ENCODE measurements at places on chromosomes 12 and 14.

- DNase-seq, result no peak
These were observed 151.9 kb downstream of the ACSS3 start for GRCh38 chr12:81229759-81230158.

- no peak for DNase-seq
These were observed 111.4 kb downstream of the CRACR2A start for GRCh38 chr12:3641428-3642018.

DNA sequence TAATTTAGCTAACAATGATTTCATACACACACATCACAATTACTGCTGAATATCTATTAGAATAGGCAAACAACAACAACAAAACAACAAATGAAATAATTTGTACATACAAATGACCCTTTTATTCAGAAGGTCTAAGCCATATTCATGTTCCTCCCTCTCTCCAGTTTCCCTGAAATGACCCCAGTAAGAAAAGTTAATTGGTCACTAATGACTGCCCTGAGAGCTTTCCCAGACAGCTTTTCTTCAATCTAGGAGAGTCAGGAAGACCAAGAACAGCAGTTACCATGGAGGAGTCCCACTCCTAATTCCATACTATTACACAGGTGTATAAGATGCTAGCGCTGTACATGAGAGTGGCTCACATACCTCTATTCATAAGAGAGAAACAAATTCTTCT, 121.2 kb upstream of the GRIP1 start:
- DNase-seq, result no peak

DNA sequence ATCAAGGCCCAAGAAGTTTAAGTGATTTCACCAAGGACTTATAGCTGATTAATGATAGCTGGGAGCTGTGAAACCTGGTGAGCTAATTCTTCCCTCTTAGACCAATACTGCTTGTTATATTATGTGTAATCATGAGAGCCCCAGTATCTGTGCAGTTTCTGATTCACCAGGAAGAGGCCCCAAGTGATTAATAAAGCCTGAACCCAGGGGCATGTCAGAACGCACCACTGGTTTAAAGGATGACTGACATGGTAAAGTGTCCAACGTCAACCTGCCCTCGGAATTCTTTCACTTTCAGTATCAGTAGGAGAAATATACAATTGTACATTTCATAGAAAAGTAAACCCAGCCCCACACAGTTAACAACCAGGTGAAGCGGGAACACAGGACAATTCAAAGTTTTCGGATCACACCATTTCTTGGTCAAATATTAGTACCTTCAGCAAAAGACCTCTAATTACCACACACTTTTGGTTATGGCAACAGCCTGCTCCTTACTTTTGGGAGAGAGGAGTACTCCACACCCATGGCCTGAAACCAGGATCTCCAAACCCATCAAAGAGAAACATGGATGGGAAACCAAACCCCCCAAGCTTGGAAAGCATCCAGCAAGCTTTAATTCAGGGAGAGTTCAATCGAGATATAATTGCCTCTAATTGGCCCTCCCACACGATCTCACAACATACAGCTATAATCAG, 28.5 kb downstream of the TMCC3 start:
- DNase-seq, result no peak

DNA sequence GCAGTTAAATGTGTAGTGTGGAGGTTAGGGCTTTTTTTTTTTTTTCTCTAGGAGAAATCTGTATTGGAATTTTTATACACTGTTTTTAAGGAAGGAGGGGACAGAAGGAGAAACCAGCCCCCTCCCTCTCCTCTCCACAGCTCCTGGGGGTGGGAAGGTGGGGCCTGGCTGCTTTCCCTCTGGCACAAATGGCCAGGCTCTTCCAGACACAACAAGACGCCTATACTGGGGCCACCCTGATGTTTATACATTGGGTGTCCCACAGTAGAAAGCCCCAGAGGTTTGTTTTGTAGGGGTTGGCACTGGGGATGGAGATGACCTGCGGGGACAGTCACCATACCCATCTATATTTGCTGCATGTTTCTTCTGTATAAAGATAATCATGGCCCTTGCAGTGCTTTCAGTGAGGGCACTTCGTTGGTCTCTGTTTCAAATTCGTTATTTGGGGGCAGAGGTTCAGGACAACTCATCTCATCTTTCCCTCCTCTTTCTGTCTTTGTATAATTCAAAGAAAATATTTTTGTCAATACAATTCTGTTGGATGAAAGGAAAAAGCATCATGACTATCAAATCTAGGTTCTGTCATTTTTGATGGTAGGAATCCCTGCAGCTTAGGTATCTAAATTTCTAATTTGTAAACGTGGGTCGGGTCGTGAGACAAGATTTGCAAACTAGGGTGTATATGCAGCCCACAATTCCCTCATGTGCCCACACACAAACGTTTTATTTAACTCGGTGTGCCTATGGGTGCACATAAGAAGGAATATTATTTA, 2.3 kb upstream of the HOTAIR start:
- no peak for DNase-seq

DNA sequence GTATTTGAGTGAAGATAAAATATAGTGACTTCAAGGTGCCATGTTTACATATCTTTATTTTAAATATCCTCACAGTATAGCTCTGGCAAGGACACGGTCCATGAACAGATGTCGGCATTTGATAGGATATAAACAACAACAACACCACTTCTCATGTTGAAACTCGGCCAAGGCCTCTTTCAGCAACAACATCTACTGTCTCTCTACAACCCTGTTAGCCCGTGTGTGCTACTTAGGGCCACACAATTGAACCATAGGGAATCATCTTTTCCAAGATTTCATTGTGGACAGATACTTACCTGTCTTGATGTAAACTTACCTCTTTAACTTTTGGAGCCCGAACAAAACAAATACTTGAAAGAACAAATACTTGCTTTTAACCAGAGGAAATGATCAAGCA, 168.7 kb upstream of the SSTR1 start:
- no peak for DNase-seq

DNA sequence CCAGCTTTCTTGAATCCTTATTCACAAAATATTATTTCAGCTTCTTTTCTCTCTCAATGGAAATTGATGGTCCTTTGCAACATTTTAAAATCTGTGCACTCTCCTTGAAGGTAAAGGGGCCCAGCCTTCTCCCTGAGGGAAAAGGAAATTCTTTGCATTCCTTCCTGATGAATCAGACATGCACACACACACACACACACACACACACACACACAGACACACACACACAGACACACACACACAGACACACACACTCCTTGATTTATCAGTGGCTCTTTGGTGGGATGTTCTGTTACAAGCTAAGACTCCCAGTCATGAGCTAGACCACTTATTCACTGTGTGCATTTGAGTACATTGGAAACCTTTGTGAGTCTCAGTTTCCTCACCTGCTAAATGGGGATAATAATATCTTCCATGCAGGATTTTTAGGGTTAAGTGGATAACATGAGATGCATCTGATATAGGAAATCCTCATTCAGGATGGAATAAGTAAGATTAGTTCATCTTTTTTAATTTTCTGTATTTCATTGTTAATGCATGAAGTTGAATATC, 45.1 kb upstream of the HMGA2 start:
- DNase-seq, result no peak

GRCh38 chr12:95733141-95733825, 57.3 kb downstream of the NTN4 start:
- DNase-seq, result no peak

DNA sequence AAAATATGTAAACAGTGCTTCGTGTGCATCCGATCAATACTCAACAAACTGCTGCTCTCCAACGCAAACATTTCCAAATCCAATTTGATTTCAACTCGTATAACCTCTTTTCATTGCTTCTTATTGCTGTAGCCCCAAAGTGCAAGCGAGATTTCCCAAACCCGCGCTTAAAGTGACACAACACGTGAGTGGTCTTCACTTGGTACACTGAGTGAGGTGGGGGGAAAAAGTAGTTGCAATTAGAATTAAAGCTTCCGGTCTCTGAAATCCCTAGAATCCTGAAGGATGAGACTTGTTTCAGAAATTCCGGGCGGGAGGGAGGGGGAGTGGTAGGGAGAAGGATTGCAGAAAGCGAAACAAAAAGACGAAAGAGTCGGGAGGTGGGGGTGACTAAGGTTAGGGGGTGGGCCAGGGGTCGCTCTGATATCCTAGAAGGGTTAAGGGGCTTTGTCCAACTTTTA, 387.5 kb downstream of the BCAT1 start:
- no peak for DNase-seq

DNA sequence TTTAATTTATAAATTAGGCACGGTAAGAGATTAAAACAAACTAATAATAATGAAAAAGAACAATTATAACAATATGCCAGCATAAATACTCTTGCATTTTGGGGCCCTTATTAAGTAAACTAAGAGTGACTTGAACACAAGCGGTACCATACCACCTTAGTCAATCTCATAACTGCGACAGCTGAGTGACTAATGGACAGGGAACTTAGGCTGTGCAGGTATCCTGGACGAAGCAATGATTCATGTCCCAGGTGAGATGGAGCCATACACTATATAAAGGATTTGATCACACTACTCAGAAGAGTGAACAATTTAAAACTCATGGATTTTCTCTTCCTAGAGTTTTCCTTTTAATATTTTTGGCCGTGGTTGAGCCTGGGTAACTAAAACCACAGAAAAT, 4.3 kb downstream of the KLRC4 start:
- DNase-seq, result no peak

DNA sequence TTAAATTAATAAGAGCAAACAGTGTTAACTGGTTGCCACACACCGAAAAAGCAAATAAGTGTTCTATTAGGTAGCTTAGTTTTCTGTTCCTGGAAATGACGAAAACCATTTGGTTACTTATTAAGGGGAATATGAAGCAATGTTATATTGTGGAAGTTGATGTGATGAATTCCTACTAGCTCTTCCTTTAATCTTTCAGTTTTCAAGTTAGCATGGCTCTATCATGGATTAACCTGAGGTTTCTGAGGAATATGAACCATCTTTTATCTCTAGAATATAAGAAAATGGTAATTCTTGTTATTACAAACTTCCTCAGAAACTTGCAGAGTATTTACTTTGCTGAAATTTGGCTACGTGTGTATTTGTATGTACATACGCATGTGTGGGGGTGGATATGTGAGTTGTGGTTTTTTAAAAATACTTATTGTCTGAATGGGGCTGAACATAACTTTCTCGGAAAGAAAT, 245.7 kb downstream of the KCNC2 start:
- no peak for DNase-seq

GRCh38 chr12:30840715-30841114, 85.8 kb upstream of the TSPAN11 start:
- no peak for DNase-seq

GRCh38 chr12:132660052-132660451, 27.1 kb downstream of the POLE start:
- no peak for DNase-seq

- no peak for DNase-seq
These were observed 9.7 kb upstream of the ERC1 start for GRCh38 chr12:981176-981828.

DNA sequence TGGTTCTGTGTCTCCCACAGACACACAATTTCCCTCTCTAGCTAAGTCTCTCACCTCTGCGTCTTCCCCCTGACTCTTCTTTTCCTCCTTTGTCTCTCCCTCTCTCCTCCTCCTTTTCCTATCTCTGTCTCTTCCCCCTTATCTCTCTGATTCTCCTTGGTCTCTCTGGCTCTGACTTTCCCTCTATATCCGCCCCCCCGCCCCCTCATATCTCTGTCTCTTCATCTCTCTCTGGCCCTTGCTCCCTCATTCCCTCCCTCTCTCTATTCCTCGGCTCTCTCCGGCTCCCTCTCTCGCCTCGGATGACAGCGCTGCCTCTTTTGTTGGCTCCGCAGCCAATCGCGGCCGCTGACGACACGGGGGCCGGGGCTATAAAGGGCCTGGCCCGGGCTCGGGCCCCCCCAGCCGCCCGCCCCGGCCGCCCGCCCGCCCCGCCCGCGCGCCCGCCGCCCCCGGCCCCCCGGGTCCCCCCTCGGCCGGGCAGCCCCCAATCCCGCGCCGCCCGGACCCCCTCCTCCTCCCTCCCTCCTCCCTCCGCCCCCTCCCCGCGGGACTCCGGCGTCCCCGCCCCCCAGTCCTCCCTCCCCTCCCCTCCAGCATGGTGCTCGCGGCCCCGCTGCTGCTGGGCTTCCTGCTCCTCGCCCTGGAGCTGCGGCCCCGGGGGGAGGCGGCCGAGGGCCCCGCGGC, at the start of gene GDF11:
TSS of gene GDF11 (plus strand) at position 404 of the 687 bp plus-strand sequence. CDS start at position 599, 195 bp downstream.
- DNase-seq, result peak; percentile 46
